AG04450 (cell line): ENCODE measurements at places on chromosomes 4 and X.

DNA sequence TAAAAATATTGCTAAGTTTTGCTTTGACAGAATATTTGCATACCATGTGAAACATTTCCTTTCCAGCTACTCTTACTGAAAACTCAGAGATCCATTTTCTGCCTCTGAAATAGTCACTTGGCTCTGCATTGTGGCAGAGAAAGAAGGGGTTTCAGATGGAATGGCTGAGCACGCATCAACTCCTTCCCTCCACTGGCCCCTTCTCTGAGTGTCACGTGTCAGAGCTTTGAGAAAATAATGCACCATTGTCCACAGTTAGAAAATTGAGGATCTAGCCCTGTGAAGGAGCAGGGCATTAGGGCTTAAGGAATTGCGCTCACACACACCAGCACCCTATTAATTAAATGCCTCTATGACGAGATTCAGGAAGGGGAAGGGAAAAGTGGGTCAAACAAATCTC lies 78.8 kb upstream of the FAT4 start:
- DNase-seq, result no peak

- DNase-seq, result no peak
Observed at GRCh38 chrX:118862091-118862490, 38.5 kb downstream of the ZCCHC12 start.

DNA sequence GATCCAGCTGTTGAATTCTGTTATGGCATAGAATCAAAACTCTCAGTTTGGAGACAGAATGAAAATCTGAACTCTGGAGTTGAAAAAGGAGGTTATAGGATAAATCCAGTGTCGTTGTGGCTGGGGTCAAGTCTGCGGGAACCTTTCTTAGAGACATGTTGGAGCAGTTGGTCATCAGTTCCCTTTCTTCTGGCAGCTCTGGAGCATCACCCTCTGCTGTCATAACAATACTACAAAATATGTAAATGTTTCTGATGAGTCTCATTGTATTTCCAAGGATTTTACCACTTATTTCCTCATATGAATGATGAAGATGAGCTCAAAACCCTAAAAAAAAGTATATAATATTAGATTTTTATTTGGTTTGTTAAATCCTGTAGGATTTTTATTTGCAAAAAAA lies 7.5 kb downstream of the TLR10 start:
- DNase-seq, result no peak

DNA sequence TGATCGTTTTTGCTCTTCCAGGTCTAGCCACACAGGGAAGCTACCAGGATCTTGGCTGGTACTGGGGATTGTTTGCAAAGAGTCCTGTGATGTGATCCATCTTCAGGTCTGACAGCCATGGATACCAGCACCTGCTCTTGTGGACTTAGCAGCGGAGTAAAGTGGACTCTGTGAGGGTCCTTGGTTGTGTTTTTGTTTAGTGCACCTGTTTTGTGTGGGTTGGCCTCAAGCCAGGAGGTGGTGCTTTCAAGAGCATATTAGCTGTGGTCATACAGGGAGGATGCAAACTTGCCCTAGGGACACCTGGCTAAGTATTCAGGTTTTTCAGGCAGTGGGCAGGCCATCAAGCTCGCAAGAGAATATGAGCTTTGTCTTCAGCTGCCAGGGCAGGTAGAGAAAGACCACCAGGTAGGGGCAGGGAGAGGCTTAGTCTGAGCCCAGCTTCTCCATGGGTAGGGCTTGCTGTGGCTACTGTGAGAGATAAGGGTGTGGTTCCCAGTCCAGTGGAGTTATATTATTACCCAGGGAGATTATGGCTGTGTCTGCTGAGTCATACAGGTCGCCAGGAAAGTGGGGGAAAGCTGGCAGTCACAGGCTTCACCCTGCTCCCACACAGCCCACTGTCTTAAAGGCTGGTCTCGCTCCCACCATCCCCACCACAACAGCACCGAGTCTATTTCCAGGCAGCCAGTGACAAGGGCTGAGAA lies 293.7 kb downstream of the PCDH18 start:
- no peak for DNase-seq

DNA sequence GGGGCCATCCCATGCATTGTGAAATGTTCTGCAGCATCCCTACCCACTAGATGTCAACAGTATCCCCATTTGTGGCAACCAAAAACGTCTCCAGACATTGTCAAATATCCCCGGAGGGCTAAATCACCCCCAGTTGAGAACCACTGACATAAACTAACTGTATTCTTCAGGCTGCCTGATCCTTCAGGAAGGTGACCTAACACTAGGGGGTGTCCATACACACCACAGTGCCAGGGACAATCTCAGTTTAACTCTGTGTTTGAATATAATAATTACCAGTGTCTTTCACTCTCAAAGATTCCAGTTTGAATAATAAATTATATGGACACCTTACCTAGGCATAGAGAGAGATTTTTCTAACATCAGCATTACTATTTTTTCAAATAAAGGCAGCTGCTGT lies 6.4 kb downstream of the ACE2 start:
- no peak for DNase-seq

- DNase-seq, result peak; percentile 7
Observed at GRCh38 chr4:187171706-187172339, 448.2 kb upstream of the FAT1 start.

DNA sequence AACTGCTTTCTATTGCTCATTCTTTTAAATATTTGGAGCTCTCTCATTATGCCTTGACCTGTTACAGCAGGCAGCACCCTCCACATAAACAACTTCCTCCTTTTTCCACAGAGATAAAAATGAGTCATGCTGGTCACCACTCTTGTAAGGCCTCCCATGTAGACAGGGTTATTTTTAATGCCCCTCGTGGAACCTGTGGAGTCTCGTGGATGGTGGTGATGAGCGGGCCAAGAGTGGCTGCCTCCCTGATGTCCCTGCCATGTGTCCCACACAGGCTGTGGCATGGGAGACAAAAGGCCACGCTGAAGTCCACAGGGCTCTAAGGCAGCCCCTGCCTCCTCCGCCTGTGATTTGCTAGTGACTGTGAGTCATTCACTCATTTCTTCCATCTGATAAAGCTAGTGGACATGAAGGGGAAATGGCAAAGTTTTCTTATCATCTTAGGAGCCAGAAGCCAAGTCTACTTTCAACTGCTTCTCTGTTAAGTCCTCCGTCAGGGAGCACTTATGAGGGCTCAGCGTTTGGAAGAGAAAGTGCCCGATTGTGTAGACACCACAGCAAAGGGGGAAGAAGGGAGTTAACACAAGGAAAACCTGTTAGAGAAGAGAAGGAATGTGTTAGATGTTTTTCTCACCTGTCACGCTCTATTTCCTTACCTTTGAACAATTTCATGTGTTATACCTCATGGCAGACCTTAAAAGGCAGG lies 121.6 kb upstream of the FAT1 start:
- DNase-seq, result peak; percentile 82

DNA sequence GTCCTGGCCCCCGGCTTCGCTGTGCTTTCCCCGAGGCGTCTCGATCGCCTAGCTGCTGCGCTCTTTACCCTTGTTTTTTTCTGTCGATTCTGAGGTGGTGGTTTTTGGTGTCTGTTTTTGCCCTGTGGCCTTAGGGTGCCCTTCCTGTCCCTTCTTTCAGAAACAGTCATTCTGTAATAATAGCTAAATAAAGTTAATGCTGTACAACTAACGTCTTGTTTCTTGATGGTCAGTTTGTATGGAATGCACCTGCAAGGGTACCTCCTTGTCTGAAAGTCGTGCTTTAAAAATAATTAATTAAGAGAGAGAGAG lies 686 bp downstream of the FIP1L1 start:
- DNase-seq, result no peak

DNA sequence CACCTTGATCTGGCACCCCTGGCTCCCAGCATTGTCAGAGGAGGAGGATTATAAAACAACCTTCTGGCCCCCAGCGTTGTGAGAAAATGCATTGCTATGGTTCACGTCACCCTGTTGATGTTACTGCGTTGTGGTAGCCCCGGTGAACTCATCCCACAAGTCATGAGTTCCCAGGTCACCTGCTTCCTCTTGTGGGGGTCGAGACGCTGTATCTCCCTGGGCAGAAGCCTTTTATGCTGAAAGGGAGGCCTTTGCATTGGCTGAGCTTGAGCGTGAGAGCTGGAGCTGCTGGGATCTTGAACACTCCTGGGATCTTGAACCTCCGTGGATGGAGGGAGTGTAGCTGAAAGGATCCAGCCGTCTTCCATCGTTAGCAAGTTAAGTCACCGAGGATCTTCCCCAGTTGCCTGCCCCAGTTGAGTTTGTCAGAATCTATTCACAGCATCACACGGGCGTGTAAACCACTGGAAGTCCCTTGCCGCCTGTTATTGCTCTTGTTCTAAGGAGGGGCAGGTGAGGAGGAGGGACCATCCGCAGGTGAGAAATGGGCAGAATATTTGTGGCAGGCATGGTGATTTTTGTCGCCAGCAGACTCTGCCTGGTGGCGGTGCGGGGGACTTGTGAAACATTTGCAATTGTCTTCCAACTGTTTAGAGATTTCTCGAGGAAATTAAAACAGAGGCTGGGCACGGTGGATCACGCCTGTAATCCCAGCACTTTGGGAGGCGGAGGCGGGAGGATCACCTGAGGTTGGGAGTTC lies 299.9 kb downstream of the ASMT start:
- no peak for DNase-seq

DNA sequence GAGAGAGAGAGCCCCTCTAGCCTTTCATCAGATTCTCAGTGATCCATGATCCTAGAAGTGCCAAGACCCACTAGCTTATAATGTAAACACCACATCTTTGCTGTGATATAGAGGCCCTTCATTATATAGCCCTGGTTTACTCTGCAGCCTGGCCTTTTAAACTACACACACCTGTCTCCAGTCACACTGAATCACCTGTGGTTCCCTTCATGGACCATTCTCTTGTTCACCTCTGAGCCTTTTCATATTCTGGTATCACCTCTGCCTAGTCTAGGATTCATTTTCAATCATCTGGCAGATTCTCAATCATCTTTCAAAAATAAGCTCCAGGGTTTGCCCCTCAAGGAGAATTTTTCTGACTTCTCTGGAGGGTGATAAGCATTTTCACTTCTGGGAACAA lies 50.0 kb upstream of the CD40LG start:
- DNase-seq, result no peak

DNA sequence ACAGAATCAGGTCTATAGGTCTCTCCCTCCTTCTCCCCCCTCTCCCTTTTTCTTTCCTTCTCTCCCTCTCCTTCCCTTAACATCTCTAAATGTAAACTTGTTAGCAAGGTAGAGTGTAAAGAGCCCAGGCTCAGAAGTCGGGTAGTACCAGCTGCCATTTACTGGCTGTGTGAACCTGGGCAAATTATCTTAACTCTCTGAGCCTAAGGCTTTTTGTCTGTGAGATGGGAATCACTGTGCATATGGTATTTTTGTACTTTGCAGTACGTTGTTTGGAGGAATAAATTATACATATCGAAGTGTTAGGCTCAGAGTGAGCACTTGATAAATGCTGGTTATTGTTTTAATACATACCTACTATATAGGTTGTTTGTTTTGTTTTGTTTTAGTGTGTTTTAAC lies 154.0 kb downstream of the RBMX2 start:
- no peak for DNase-seq

- no peak for DNase-seq
Observed at GRCh38 chr4:139744232-139744631, 78.6 kb downstream of the MGST2 start.

DNA sequence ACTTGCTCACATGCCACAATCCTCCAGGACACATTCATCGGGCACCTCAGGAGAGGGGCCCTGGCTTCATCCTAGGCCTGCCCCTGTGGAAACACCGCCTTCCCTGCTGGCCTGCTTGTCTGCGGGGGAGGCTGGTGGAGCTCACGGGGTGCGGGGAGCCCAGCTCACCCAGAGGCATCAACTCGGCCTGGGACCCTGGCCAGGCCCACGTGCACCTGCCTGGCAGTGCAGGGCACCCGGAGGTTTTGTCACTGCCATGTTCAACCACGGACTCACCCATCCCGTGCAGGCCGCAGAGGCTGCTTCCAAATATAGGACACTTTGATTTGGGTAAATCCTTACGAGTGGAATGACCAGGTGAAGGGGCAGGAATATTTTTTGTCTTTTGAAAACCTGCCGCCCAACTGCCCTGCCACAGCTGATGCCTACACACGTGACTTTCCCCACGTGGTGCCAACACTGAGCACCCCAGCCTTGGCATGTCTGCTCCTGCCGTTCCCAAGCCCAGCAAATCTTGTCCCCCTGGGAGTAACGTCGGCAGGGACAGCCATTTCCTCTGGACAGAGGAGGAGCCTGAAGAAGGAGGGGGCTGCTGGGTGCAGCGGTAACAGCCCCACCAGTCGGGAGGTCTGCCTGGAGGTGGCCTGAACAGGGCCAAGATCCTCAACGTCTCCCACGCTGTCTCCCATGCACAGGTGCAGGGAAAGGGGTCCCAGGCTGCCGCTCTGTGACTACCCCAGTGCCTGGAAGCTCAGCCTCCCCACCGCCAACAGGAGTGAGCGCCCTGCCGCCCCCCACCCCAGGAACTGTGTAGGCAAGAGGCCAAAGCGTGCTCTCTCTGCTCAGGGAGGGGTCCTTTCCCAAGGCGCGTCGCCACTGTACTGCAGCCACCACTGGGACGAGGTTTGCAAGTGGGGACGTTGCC lies 8.5 kb downstream of the MXD4 start:
- DNase-seq, result no peak

DNA sequence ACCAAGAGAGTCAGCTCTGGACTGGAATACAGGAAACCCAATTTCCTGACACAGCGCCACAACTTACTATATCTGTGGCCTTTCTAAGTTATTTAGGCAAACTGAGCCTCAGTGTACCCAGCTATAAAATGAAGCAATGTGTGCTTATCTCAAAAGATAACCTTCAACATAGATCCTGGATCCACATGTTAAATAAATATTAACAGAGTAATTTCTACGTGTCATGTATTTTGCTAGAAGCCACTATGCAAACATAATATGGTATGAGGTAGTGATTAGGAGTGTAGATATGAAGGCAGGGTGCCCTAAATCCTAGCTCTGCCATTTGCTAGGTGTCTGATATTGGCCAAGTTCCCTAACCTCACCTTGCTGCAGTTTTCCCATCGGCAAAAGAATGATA lies 527.0 kb downstream of the RAB28 start:
- no peak for DNase-seq

- DNase-seq, result no peak
Observed at GRCh38 chr4:2172161-2172560, 69.8 kb downstream of the HAUS3 start.

DNA sequence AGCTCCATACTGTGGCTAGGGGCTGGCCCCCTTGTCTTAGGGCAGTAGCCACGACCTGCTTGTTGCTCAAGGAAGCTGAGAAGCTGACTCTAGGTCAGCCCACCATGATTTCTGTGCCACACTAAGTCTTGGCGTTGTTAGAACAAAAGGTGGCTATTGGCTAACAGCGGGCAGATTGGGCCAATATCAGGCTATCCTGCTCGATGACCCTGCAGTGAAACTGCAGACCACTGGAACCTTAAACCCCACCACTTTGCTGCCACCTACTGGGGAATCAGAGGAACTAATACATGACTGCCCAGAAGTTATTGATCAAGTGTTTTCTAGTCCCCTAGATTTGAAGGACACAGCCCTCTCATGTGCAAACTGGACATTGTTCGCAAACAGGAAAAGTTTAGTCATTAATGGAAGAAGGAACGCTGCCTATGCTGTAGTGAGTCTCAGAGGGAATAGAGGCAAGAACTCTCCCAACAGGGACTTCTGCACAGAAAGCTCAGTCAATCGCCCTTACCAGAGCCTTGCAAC lies 17.0 kb upstream of the PAPSS1 start:
- DNase-seq, result no peak

GRCh38 chr4:78214078-78214477 lies 157.0 kb downstream of the FRAS1 start:
- no peak for DNase-seq

- peak; percentile 63 for DNase-seq
Observed at GRCh38 chrX:73916931-73917667, 354.1 kb downstream of the CHIC1 start.

GRCh38 chr4:28709891-28710290 lies 1849.2 kb downstream of the STIM2 start:
- DNase-seq, result no peak

- no peak for DNase-seq
Observed at GRCh38 chr4:144757969-144758368, 112.0 kb downstream of the HHIP start.
